NCI-H187 treated with DMSO at 0.1 percent for 48 hours (cell line): ENCODE measurements at places on chromosomes 1 and 21.

GRCh38 chr1:94942171-94943128 lies 15.5 kb upstream of the CNN3 start:
- no peak for DNase-seq

- no peak for DNase-seq
These were observed 2.0 kb downstream of the MPZL1 start for GRCh38 chr1:167723707-167724323.

GRCh38 chr1:118556936-118557335 lies 371.9 kb upstream of the SPAG17 start:
- no peak for DNase-seq

GRCh38 chr1:207998691-207999090 lies 87.8 kb upstream of the CD34 start:
- DNase-seq = no peak

DNA sequence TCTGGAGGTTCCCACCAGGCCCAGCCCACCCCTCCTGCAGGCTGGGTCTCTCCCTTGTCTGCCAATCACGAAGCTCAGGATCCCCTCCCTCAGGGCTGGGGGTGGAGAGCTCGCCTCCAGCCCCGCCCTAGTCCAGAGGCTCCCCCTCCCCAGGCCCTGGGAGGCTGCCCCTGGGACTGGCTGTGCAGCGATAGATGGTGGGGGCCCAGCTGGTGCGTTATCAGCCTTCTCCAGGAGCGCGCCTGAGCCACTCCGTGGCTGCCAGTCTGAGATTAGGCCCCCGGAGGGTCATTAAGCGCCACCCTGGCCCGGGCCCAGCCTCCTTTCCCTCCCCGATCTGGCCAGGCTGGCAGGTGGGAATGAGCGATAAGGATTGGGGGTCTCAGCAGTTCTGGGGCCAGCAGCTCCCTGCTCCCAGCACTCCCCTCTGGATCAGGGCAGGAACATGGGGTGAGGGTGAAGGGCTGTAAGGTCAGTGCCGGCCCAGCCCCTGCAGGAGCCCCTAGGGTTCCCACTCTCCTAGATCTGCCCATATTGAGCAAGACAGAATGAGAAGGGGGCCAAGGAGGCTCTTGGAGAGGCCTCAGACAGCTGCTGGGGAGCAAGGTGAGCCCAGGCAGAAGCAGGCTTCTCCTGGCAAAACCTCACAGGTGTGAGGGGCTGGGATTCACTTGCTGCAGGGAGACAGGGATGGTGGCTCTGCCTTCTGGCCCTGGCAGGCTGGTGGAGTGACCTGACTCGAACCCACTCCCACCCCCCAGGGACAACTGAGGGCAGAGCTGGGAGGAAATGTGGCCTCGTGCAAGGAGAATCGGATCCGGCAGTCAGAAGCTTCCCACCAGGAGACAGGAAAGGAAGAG lies 8.5 kb downstream of the PDZK1IP1 start:
- DNase-seq = no peak

DNA sequence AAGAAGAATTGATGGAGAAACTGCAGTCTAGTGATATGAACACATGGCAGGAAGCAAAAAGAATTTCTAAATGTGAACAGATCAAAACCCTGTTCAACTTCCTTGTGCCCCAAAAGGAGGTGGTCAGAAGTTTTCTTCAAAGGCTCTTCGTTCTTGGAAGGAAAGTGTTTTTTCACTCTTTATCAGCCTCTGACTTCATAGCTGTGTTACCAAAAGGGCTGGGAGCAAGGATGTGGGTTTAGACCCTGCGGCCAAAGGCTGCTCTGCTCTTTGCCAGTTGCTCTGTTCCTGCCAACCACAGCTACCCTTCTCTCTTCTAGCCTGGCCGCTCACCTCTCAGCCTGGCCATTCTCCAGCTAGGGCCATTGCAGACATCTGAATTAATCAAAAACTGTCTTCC lies 53.8 kb downstream of the PTGER3 start:
- no peak for DNase-seq

- no peak for DNase-seq
These were observed 651.6 kb upstream of the ADGRL4 start for GRCh38 chr1:79657951-79658658.

DNA sequence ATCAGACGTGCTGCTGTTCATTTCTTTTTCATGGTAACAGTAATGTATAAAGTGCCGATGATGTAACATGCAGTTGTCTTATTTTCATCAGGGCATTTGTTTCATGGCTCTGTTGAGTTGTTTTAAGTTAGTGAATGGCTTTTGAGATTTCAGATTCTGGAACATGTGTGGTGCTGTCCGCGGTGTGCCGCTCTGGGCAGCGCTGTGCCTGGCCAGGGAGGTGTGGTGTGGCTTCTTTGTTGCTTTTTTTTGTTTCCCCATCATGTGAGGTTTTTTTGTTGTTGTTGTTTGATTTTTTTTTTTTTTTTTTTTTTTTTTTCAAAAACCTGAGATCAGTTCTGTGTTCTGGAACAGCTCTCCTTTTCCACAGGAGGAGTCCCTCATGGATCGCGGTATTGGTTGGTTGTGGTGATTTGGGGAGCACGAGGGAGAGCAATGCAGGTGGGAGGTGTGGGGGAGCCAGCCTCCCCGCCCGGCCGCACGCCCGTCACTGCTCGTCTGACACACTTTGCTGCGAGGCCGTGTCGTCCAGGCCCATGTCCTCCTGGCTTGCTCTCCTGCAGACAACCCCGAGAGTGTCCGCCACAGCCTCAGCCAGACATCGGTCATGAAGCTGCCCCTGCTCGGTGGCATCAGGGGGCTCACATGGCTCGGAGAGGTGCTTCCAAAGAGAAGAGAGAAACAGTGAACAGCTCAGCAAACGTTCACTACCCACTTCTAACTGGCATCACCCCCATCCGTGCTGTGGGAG lies 33.6 kb downstream of the NTPCR start:
- no peak for DNase-seq

DNA sequence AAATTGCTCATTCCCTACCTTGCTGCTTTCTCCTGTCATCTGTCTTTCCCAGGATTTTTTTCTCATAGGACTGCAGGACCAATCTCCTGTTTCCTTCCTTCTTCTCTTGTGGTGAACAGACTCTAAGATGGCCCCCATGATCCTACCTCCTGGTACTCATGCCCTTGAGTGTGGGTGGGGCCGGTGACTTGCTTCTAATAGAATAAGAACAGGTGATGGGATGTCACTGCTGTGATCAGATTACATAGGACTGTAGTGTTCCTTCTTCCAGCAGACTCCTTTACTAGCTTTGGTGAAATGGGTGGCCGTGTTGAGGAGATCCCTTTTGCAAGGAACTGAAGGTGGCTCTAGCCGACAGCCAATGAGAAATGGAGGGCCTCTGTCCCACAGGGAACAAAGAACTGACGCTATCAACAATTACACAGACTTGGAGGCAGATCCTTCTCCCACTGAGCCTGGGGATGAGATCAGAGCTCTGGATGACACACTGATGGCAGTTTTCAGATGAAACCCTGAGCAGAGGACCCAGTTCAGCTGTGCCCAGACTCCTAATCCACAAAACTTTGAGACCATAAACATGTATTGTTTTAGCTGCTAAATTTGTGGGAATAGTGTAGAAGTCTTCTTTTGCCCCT lies 7.5 kb downstream of the GSTM3 start:
- DNase-seq = peak; percentile 36

GRCh38 chr1:195569934-195570333 lies 1038.3 kb downstream of the KCNT2 start:
- DNase-seq = no peak

DNA sequence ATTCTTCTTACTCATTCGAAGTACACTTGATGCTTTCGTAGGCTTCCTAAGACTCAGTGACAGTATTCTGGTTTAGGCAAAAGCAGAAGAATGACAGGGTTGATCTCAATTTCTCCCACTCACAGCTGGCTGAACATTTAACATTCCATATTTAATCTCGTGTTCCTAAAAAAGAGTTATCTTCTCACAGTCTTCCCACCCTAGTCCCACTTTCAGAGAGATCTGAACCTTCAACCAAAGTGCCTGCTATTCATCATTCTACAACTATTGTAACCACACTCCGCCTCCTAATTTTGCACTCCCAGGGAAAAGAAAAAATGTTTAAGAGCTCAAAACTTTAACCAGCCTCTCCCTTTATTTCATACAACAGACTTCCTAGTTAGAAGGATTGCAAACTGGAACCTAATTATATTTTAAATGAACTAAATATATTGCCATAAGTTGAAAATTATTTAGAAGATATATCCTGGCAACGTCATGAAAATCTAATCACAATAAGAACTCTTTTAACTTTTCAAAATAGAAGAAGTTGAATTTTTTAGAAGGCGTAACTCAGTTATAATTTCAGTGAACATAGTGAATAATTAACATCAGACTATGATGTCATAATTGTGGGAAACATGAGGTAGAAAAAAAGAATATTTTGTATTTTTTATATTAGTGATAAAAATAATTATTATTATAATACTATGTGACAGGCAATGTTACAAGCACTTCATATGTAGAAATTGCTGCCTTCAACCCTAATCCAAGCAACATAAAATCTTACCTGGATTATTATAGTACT lies 540.9 kb upstream of the ADGRL2 start:
- no peak for DNase-seq

DNA sequence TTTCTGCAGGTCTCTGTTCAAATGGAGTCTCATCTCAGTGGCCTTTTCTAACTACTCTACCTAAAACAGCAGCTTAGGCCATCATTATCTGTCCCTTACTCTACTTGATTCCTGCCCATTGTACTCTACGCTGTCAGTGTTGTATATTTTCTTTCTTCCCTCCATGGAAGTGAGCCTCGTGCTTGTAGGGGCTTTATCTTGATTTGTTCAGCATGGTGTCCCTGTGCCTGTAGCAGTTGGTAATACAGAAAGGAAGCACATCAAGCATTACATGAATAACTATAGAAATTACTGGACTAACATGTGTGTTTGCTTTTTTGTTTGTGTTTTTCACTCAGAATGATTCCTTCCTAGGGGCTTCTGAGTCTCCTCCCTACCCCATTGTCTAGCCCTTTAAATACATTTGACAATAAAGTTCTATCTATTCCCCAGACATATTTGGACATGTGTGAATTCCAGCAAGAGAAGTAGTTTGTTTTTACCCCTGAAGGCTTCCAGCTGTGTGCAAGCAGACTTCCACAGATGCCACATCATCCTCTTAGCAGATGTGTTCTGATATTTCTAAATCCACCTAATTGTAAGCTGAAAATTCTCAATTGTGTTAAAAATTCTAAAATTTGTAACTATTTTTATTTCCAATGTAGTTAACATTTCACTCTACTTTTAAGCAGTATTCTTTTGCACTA lies 40.3 kb downstream of the PRMT2 start:
- DNase-seq = no peak

DNA sequence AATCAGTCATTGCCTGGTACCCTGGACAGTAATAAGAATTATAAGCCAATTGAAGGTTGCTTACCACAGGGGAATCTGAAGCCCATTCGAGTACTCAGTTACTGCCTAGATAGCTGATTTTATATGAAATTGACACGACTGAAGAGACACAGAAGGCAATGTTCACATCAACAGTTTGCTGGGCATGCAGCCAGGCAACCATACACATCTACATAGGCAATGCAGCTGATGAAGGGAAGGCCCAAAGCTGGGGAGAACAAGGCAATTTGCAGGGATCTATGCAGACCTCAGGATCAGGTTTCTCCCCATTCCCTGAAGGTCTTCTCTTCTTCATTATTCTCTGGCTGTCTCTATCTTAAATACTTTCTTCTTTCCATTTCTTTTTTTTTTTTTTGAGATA lies 448.7 kb downstream of the PTBP2 start:
- no peak for DNase-seq

GRCh38 chr1:171487038-171487437 lies 1.7 kb downstream of the PRRC2C start:
- no peak for DNase-seq

DNA sequence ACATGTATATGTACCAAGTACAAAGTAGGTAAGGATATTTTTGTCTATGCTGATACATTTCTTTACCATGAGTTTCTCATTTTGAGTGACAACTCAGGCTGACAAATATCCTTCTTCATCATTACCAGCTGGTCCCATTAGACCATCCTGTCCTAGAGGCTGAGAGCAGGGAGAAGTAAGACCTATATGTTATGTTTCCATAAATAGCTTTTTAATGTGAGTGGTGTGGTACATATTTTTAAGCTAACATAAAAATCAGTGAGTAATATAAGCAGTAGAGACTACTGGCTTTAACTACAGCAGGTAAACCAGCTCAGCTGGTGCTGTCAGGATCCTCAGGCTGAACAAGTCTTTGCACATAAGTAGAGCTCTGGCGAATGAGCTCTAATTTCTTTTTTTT lies 62.4 kb downstream of the CLEC20A start:
- DNase-seq = no peak

GRCh38 chr21:43654806-43655489 lies 4.3 kb downstream of the HSF2BP start:
- no peak for DNase-seq

- no peak for DNase-seq
These were observed 158.7 kb upstream of the IRF2BP2 start for GRCh38 chr1:234768569-234769283.

DNA sequence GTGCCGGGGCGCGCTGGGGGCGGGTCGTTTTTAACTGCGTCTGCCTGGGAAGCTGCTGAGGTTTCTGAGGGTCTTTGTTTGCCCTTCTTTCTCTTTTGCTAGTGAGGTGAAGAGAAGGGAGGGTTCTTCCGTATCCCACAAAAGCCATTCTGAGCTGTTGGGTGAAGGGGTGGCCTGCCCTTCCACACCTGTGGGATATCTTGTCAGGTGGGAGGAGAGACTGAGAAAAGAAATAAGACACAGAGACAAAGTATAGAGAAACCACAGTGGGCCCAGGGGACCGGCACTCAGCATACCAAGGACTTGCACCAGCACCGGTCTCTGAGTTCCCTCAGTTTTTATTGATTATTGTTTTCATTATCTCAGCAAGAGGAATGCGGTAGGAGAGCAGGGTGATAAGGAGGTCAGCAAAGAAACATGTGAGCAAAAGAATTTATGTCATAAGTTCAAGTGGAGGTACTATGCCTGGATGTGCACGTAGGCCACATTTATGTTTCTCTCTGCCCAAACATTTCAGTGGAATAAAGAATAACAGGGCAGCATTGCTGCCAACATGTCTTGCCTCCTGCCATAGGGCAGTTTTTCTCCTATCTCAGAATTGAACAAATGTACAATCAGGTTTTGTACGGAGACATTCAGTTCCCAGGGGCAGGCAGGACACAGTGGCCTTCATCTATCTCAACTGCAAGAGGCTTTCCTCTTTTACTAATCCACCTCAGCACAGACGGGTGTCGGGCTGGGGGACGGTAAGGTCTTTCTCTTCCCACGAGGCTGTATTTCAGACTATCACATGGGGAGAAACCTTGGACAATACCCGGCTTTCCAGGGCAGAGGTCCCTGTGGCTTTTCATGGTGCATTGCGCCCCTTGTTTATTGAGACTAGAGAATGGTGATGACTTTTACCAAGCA lies 972 bp downstream of the PGBD2 start:
- no peak for DNase-seq

- no peak for DNase-seq
These were observed 3.0 kb downstream of the ARTN start for GRCh38 chr1:43936431-43937151.

- DNase-seq = no peak
These were observed 143.1 kb downstream of the PLPP3 start for GRCh38 chr1:56436296-56436695.

- DNase-seq = no peak
These were observed 108.2 kb downstream of the CLEC20A start for GRCh38 chr1:178388418-178389145.
